Common myeloid progenitor, CD34-positive (primary cell): ENCODE measurements at places on chromosomes 1 and 21.
A peak's percentile ranks its signal among the peaks of the same experiment; 100 is the strongest.

- DNase-seq: no peak
Measured at GRCh38 chr1:1627261-1627828, 4.6 kb upstream of the MMP23B start.

DNA sequence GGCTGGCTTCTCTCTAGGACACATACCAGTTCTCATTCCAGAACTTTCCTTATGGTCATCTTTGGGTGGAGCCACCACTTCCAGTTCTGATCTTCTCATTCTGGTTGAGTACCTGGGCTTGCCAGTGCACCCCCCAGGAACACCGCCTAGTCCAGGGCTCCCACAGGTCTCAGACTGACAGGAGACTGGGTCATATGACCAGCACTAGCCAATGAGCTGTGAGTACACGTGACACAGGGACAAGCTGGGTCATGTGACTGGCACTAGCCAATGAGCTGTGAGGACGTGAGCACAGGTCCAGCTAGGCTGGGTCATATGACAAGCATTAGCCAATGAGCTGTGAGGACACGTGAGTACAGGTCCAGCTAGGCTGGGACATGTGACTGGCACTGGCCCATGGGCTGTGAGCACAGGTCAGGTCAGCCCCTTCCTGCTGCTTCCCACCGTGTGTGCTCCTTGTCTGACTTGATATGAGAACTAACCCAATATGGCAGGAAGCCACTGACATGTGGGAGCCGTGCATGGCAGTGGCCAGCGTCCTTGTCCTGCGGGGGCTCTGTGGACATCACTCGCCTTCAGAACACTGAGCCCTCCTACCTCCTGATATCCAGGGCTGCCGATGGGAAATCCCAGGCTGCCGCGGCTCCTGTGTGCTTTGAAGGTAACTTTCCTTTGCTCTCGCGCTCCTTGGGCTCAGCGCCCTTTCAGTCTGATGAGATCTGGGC is 22.7 kb downstream of the KRTAP10-1 start:
- peak; percentile 13 for DNase-seq

DNA sequence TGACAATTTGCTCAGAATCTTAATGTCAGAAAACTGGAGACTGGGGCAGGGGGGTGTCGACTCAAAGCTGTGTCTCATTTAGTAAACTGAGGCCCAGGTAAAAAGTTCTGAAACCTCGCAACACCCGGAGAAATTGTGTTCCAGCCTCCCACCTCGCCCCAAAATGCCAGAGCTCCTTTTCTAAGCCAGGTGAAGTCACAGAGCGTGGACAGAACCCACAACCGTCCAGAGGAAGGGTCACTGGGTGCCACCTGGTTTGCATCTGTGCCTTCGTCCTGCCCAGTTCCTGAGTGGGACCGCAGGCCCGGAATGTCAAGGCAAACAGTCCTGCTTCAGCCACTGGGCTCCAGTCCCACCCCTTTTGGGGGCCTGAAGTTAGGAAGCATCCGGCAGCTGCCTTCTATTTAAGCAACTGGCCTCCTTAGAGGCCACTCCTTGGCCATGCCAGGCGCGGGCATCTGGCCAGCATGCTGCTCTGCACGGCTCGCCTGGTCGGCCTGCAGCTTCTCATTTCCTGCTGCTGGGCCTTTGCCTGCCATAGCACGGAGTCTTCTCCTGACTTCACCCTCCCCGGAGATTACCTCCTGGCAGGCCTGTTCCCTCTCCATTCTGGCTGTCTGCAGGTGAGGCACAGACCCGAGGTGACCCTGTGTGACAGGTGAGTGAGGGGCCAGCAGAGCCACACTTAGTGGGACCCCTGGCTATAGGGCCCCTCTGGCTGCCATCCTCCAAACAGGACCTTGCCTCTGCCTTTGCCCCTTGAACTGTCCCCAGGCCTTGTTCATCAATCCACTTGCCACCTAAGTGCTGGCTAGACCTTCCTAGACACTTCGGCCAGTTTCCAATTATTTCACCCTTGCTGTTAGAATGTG is at the start of gene TAS1R1:
TSS of gene TAS1R1 (plus strand) at position 401 of the 872 bp plus-strand sequence. CDS start at position 468, 67 bp downstream.
- no peak for DNase-seq

DNA sequence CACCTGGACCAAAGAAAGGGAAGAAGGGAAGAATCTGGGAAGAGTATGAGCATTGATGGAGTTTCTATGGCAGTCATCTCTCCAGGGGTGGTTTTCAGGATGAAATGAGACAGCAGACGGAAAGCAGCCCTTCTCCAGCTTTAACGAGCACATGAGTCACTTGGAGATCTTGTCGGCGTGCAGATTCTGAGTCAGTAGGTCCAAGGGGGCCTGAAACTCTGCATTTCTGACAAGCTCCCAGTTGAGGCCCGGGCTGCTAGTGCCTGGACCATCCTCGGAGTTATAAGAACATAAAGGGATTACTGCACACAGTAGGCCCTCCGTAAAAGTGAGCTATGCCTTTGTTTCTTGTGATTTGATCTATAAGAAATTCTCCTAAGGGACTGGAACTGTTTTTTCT is 17.6 kb downstream of the HSPG2 start:
- no peak for DNase-seq

DNA sequence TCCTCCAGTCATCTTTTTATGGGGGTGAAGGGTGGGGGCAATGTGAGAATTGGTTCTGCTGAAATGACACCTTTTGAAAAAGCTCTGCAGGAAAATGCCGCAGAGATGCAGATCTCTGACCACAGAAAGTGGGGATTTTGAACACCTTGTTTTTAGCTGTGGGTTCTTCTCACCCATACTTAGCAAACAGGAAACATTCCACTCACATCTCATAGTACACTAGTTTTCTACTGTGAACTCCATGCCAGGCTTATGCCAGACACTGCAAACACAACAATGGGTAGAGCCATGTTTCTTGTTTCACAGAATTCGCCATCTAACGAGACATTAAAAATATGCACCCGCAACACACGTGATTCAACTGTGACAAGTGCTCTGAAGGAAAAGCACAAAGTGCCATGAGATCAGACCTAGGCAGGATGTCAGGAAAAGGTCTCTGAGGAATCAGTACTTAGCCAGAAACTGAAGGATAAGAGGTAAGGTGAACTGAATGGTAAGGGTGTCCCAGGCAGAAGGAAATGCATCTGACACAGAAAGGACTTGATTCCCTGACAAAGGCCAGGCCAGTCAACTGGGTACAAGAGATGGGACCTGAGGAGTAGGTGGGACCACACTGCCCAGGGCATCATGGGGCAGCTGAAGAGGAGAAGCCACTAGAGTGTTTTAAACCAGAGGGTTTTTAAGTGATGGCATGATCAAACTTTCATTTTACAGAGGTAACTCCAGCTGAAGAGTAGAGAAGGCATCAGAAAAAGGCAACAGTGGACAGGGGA is 83.8 kb upstream of the JAK1 start:
- DNase-seq: no peak

DNA sequence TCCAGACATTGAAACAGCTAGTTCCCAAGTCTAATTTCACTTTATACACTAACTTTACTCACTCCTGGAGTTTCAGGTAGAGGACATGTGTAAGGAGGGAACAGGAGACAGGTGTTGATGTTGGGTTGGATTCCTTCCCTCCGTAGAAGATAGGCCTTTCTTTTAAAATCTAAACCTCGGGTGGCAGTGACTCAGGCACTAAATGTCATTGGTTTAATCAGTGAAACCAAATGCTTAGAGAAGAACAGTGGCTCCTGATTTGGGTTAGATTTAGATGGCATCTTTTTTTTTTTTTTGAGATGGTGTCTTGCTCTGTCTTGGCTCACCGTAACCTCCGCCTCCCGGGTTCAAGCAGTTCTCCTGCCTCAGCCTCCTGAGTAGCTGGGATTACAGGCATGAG is 7.2 kb downstream of the CAP1 start:
- DNase-seq: no peak

DNA sequence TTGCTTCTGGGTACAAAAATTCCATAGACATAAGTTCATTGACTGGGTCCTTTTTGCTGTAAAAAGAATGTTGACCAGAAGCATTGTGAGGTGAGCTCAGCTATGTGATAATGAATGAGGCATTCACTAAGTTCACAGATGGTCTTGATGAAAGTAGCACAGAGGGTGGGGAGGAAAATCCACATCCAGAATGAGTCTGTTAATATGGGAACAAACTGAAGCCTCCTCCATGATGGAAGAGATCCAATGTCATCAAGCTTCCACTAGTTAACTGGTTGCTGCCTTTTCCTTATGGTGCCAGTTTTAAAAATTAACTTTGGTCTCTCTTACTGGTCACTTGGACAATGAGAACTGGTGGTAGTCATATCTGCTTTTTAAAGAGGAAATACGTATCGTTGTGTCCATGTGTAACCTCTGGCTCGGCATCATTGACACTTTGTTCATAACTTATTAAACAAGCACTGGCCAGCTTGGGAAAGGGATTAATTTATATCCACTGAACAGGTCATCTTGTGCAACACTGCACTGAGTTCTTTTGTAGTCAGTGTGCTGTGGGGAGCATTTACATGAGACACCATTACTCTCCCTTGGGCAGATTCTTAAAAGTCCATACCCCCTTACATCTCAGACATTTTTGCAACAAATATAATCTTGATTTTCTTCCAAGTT is 88.6 kb downstream of the ADAMTS1 start:
- no peak for DNase-seq
